RWPE1 (cell line): ENCODE measurements at places on chromosomes 4 and X.

DNA sequence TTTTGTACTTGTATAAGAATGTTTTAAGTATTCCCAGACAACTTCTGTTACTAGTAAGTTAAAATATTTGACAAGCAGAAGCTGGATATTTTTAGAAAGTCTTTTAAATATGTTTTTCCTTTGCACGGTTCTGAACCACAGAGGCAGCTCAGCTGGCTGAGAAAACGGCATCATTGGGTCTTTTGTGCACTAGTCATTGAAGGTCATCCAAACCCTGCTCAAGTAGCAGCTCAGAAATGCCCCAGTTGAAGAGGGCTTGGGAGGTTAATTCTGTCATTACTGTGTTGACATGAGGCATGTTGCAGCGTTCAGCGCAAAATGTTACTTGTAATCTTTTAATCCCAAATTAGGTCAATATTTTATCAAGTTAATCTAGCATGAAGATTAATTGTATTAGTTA lies 383.7 kb upstream of the FAM241A start:
- DNase-seq = no peak

DNA sequence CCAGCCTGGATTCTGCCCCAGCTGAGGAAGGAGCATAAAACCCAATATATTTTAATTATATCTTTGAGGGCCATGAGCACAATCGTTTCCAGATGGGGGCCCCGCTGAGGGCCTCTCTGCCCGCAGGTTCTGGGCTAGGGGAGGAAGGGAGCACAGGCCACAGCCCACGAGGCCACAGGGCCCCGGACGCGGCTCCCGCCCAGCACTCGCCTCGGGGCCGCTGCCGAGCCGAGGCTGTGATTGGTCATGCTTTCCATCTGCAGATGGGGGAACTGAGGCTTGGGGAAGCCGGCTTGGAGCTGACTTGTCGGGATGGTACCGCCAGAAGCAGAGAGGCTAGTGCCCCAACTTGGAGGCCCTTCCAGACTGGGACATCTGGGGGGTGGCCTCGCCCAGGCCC lies 34.0 kb downstream of the TACC3 start:
- DNase-seq = no peak

DNA sequence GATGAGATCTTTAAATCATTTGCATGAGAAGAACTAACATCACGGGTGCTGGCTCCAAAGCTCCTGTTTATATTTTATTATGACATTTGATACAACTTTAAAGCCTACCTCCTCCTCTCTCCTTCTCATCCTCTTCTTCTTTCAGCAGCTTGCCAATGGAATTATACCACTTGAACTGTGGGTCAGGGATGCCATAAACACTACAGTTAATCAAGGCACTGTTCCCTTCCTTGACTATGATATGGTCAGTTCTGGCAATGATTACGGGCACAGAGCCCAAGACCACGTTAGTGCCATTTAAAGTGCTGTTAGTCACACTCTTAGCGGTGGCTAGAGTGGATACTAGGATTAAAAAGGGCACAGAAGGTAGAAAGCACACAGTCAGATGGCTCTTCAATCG lies 20.7 kb downstream of the MFAP3L start:
- DNase-seq = no peak

- no peak for DNase-seq
Observed at GRCh38 chrX:19870710-19871490, 16.5 kb downstream of the SH3KBP1 start.

GRCh38 chrX:72083291-72083690 lies 48.4 kb downstream of the RTL5 start:
- DNase-seq = no peak

GRCh38 chrX:119734897-119735339 lies 23.5 kb upstream of the SOWAHD start:
- no peak for DNase-seq

DNA sequence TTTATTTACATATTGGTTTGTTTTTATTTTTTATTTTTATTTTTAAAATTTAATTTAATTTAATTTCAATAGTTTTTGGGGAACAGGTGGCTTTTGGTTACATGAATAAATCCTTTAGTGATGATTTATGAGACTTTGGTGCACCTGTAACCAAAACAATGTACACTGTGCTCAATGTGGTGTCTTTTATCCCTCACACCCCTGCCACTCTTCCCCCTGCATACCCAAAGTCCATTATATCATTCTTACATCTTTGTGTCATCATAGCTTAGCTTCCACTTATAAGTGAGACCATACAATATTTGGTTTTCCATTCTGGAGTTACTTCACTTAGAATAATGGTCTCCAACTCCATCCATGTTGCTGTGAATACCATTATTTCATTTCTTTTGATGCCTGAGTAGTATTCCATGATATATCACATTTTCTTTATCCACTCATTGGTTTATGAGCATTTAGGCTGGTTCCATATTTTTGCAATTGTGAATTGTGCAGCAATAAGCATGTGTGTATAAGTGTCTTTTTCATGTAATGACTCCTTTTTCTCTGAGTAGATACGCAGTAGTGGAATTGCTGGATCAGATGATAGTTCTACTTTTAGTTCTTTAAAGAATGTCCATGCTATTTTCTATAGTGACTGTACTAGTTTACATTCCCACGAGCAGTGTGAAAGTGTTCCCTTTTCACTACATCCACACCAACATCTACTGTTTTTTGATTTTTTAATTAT lies 157.1 kb downstream of the CPXCR1 start:
- no peak for DNase-seq

- DNase-seq = no peak
Observed at GRCh38 chr4:13238936-13239335, 245.2 kb downstream of the RAB28 start.

DNA sequence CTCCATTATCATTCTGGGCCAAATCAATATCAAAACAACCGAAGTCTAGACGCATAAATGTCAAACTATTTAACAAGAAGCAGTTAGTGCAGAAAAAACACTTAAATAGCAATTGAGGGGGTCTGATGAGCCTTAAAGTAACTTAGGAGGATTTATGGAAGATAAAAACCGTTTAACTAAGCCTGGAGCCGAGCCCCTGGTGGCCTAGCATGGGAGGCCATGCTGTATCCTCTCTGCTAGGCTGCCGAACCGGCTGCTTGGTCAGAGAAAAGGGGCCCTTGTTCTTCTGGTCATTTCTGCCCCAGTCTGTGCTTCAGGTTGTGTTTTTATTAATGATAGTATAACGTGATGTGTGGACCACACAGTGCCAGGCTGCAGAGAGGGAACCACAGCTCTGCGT lies 72.4 kb downstream of the CPZ start:
- DNase-seq = no peak

DNA sequence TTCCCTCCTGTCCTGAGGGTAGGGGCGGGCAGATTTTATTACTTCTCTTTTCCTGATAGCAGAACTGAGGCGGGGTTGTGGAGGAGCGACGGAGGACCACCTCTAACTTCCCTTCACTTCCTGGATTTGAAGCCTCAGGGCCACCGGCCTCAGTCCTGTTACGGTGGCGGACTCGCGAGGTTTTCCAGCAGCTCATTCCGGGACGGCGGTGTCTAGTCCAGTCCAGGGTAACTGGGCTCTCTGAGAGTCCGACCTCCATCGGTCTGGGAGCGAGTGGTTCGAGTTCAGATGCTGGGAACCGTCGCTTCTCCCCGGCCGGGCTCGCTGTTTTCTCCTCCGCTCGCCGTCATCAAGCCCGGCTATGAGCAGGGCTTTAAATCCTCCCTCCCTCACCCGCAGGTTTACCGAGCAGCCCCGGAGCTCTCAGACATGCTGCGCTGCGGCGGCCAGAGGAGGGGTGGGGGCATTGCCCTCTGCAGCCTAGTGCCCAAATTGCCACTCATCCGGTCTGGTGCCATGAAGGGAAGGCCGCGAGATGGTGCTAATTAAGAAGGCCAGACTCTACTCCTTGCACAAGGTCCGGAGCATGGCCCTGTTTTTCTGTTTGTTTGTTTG lies 23.3 kb downstream of the HAND2 start:
- no peak for DNase-seq

DNA sequence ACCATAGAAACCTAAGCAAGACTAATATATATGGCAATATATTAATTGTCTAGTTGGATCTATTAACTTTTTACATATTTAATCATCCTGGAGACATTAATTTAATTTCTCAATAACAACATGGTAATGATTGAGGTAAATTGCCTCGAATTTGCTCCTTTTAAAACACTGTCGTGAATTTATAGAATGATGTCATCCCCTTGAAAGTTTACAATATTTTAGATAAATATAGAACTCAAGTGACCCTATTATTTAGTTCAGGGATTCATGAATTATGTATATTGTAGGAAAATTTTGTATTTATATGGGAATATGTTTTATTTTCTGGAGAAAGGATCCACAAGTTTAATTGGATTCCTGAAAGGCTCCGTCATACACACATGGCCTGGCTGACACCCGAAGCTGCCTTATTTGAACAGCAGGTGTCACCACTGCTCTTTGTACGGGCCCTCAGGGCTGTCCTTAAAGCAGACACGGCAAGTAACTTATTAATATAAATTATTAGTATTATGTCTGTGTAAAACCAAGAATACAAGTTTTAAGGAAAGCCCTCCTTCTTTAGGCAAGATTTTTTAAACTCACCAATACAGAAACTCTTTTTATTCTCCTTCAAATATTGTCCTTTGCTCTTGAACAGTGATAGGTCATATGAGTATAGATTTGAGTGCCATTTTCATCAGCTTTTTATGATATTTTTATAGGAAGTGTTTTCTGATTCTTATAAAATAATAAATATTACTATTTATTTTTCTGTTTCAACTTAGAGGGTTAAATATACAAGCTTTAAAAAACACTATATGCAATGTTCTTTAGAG lies 1.9 kb upstream of the PLRG1 start:
- DNase-seq = peak; percentile 71

DNA sequence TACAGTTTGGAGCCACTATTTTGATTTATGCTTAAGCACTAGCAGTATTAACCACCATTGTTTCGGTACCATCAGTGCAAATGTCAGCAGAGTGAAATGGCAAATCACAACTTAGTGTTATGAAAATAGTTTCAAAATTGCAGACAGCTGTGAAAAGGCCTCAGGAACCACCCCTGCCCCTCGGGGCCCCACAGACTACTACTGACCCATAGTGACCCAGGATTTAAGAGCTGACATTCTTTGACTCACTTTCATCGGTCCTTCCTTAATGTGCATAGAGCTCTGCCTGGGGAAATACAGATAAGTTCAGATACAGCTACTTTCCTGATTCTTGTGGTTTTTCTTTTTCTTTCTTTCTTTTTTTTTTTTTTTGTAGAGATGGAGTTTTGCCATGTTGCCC lies 3.3 kb upstream of the BBS7 start:
- no peak for DNase-seq

DNA sequence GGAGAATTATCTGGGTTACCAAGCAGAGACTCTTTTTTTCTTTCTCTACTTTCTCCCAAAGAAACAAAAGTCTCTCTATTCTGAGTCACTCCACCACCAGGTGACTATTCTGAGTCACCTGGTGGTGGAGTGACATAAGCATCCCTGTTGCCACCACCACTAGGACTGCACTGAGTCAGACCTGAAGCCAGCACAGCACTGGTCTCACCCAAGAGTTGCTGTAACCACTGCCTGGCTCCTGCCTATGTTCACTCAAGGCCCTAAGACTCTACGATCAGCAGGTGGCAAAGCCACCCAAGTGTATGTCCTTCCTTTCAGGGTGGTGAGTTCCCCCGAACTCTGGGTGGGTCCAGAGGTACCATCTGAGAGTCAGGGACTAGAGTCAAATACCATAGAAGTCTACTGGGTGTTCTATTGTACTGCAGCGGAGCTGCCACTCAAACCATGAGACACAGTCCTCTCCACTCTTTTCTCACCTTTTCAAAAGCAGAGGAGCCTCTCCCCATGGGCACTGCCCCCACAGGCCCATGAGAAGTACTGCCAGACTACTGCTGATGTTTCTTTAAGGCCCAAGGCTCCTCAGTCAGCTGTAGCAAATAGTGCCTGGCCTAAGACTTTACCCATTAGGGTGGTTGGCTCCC lies 209.6 kb upstream of the IRS4 start:
- DNase-seq = no peak

DNA sequence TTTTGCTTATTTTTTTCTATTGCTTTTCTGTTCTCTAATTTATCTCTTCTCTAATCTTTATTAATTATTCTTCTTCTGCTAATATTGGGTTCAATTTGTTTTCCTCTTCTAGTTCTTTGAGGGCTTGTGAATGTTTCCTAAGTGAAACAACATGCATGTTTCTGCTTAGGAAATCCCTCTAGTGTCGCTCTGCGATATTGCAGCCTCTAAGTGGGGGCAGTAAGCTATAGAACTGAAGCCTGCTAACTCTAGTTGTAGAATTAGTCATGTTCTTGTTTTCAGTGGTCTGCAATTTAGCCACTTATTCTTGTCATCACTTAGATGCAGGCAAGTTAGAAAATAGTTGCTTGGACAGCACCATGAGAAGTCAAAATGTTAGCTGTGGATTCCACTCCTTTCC lies 222.6 kb downstream of the SPIN4 start:
- no peak for DNase-seq

DNA sequence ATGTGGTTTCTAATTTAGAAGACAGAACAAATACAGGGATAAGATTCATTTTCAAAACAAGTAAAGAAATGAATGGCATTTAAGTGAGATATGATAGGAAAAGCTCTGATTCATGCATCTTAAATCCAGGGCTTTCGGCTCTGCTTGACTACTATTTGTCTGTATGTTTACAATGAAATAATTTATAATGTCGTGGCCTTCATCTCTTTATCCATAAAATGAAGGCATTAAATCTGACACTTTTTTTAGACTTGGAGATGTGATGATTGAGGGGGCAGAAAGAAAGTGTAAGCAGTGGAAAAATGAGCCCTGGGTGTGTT lies 115.7 kb upstream of the KIT start:
- no peak for DNase-seq

DNA sequence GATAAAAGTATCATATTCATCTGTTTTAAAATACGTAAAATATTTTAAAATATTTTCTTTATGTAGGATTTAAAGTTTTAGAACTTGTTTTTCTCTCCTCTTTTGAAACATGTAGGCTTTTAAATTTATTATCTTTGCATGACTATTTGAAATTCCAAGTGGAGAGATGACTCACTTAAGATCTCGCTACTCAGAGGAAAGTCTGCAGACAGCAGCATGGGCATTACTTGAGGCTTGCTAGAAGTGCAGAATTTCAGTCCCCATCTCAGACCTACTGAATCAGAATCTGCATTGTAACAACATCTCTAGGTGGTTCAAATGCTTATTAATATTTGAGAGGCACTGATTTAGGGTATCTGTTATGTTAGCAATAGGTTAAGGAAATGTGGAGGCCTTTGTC lies 225.7 kb upstream of the ARX start:
- DNase-seq = no peak

DNA sequence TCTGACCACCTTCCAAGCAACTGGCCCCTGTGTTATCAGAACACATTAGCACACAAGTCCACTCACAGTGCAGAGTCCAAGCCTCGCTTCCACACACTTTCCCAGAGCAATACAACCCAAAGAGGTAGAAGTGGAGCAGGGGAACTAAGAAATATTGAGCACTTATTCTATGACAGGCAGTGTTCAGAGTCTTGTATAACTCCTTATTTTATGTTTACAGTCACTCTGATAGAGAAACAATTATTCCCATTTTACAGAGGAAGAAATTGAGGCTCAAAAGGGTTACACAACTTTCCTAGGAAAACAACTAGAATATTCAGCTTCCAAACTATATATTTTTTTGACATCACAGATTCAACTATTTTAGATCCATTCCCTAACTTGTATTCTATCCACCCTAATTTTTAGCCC lies 18.3 kb upstream of the TMEM154 start:
- DNase-seq = no peak

- DNase-seq = no peak
Observed at GRCh38 chr4:61771056-61771455, 570.9 kb downstream of the ADGRL3 start.
